Chondrocyte (in vitro differentiated cells): ENCODE measurements at places on chromosomes 5 and 9.

GRCh38 chr5:109690242-109690974 lies 681 bp downstream of the MAN2A1 start:
- H3K4me1 ChIP-seq = peaks cover 48% of the 10 kb centered on the region
- no peaks in the 10 kb centered on the region for H3K36me3 ChIP-seq
- H3K27ac ChIP-seq = peak overlapping the region; percentile 84
- peak; percentile 92 for DNase-seq

- H3K36me3 ChIP-seq = peaks cover 4% of the 10 kb centered on the region
- no peak overlapping the region for H3K4me3 ChIP-seq
- no peak overlapping the region for H3K27ac ChIP-seq
- no peak for DNase-seq
Observed at GRCh38 chr9:90259311-90260246, 383.0 kb downstream of the DIRAS2 start.

DNA sequence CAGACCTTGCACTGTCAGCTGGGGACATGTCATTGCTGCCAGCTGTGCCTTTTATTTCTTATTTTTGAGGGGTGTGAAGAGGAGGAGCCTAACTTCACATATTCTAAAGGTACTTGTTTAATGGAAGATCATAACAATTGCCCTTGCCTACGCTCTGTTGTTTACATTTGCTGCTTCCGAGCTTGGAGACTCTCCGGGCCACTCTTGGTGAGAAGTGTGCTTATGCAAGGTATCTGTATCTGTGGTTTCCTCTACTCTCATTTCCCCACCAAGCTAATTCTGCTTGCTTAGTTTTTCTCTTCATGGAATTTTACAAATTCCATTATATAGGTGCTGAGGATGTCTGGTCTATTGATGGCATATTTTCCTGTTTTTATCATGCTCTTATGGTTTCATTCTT lies 105.3 kb downstream of the RASGRF2 start:
- DNase-seq = no peak
- H3K36me3 ChIP-seq = no peaks in the 10 kb centered on the region
- peaks cover 2% of the 10 kb centered on the region for H3K27me3 ChIP-seq
- no peak overlapping the region for H3K27ac ChIP-seq

DNA sequence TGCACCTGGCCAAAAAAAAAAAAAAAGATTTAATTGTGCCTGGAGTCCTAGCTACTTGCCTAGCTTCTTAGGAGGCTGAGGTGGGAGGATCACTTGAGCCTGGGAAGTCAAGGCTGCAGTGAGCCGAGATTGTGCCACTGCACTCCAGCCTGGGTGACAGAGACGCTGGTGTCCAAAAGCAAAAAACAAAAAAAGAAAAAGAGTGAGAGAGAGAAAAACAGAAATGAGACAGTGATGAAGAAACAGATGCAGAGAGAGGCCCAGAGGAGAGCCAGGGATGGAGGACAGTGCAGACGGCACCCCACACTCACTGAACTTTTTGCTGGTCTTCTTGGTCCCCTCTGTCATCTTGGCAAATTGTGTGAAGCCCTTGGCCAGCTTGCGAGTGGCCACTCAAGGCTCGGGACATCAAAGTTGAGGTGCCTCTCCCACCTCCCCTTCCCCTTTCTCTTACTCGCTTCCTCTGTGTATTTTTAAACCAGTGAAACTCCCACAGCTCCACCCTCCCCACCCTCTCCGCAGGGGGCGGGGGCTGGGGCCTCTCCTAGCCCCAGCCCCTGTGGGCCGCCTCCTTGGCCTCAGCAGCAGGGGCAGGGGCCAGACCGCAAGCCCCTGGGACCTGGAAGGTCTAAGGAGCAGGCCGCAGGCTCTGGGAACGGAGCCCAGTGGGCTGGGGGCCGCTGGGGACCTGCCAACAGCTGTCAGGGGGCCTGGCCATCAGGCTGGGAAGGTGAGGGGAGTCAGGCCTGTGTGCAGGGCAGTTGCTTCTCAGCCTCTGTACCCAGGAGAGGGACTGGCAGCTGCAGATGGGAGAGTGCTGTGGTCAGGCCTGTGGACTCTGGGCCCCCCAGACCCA lies at the start of gene SH2D3C:
SH2D3C (minus strand) TSS at position 387 of the 856 bp plus-strand sequence; CDS start at position 348, 39 bp downstream.
- no peaks in the 10 kb centered on the region for H3K36me3 ChIP-seq
- peaks cover 10% of the 10 kb centered on the region for H3K4me1 ChIP-seq
- peak within 1 kb of the TSS; percentile 75 for H3K27ac ChIP-seq
- DNase-seq = no peak
- H3K4me3 ChIP-seq = peak within 1 kb of the TSS; percentile 13
- H3K27me3 ChIP-seq = no peaks in the 10 kb centered on the region
